ENCODE measurements at places on chromosomes 11 and 22.

GRCh38 chr22:19802001-19802893, 41.7 kb downstream of the TBX1 start:
- DNase-seq = no peak

DNA sequence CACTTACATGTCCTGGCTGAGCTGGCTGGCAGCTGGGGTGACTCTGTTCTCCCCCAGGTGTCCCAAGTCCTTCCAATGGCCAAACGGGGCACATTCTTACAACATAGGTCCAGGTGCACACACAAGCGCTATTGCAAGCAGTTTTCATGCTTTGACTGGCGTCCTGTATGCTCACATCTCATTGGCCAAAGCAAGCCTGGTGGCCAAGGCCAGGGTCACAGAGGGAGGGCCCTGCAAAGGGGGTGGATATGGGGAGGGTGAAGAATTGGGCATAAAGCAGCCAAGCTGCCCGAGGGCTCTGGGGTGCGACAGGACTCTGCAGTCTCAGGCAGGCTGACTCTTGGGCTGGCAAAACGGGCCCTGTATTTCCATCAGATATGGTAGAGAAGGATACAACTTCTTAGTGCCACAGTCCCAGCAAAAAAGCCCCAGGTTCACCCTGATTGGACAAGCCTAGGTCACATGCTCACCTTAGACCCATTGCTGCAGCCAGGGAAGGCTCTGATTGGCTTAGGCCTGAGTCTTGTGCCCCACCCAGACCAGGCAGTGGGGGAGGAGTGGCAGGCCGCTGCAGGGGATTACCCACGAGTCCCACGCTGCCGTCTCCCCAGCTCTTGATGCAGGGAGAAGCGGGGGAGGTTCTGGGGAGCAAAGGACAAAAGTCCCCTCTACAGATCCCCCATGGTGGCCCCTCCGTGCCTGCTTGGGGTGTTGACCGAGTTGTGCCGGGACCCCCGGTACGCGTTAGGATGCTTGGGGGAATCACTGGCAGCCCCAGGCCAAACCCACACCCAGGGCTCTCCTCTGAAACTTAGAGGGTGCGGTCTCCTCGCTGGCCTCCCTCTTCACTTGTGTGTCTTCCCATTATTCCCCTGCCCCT, 110.8 kb downstream of the ARHGAP8 start:
- no peak for DNase-seq

DNA sequence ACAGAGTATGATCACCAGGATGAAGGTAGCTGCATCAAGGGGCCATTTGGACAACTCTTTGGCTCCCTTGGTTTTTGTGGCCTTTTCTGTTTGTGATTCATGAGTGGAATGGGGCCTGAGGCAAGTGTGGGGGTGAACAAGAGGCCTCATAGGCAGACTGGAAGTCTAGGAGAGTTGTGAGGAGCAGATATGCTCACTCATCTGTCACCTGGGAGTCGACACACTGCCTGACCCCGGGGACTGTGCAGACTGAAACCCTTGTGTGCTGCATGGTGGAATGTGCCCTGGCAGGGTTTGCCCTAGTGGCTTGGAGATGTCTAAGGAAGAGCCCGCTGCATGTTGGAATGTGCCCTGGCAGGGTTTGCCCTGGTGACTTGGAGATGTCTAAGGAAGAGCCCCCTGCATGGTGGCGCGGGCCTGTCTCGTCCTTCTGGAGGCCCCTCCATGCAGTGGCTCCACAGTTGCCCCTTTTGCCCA, 60.0 kb downstream of the MED15 start:
- no peak for DNase-seq

- DNase-seq = peak; percentile 36
These were observed 1.0 kb upstream of the BRSK2 start for GRCh38 chr11:1388763-1389102.

DNA sequence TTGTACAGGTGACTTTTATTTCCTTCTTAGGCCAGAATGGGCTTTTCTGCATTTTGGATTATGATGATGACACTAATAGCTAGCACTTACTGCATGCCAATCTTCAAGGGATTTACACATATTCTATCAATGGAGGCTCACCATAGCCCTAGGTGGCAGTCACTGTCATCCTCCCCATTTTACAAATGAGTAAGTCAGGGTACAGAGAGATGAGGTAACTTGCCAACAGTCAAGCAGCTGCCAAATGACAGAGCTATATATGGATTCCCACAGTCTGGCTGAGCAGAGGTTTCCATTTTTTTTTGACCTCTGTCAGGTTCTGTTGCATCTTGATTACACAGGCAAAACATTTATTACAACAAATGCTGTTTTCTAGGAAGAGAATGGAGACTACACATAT, 23.8 kb upstream of the C11orf96 start:
- no peak for DNase-seq

DNA sequence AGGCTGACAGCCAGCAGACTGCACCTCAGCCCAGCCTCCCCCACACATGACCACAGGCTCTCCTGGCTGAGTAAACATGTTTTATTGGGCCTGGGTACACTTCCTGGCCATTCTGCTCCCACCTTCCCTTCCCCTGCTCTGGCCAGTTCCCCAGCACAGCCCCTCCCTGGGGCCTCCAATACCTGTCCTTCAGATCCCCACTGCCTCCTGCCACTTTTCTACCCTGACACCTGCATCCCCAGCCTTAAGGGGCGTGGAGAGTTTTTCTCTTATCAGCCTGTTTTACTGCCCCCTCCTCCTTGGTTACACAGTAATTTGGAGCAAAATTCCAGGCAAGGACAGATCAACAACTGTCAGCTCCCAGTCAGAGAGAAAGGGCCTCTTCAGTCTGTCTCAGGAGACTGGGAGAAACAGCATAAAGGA, at the start of gene ISX:
TSS of gene ISX (plus strand) at position 363 of the 423 bp plus-strand sequence. CDS start 930 bp downstream, outside the sequence.
- DNase-seq = no peak

DNA sequence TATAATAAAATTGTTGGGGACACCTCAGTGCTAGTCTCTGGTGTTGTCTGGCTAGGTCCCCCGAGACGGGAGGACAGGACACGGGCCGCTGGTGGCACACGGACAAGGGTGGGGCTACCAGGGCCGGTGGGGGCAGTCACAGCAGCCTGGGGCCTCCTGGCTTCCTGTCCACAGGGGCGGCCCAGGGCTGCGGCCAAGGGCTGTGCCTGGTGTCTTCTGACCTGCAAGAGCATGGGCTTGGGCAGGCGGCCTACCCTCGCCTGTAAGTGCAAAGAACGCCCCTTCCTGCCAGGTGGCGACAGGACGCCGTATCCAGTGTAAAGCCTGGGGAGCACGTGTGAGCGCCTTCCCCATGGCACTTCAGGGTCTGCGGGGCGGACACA, 3.6 kb downstream of the LRFN4 start:
- DNase-seq = no peak

- no peak for DNase-seq
These were observed 6.2 kb upstream of the CRYBB2 start for GRCh38 chr22:25213221-25213620.

- DNase-seq = no peak
These were observed 201.9 kb downstream of the DDX10 start for GRCh38 chr11:108866781-108867180.

- DNase-seq = no peak
These were observed 683 bp upstream of the SYTL2 start for GRCh38 chr11:85811624-85812023.

DNA sequence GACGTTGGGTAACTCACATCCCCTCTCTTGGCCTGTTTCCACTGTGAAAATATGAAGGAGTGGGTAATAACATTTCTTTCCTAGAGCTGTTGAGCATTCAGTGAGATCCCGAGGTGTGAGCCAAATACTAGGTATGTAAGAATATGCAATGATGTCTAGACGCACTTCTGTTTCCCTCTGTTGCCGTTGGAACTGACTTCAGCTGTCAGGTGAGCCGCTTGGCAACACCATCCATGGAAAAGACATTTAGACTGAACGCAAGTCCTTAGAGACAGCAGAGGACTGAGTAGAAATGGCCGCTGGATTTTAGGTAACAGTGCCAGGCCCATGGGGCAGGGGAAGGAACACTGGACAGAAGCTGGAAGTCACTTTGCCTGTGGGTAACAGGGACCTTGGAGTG, 29.5 kb upstream of the SHANK2 start:
- DNase-seq = no peak

GRCh38 chr11:14585438-14585837, 58.2 kb upstream of the PDE3B start:
- no peak for DNase-seq

- no peak for DNase-seq
These were observed 97.6 kb downstream of the SWAP70 start for GRCh38 chr11:9761441-9761945.

DNA sequence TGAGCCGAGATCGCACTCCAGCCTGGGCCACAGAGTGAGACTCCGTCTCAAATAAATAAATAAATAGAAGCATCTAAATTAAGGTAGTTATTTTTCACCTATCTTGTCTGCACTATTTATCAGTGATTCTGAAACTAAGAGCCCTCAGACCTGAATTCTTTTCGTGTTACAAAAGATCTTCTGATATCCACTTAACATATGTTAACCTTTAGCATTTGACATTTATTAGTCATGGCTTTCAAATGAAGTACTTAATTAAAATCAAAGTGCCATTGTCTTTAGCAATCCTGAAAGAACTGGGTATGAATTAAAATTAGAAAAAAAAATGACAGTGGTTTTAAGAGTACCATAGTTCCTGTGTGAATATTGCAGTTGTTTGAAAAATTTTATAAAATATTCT, 99.1 kb upstream of the TIMP3 start:
- DNase-seq = no peak

DNA sequence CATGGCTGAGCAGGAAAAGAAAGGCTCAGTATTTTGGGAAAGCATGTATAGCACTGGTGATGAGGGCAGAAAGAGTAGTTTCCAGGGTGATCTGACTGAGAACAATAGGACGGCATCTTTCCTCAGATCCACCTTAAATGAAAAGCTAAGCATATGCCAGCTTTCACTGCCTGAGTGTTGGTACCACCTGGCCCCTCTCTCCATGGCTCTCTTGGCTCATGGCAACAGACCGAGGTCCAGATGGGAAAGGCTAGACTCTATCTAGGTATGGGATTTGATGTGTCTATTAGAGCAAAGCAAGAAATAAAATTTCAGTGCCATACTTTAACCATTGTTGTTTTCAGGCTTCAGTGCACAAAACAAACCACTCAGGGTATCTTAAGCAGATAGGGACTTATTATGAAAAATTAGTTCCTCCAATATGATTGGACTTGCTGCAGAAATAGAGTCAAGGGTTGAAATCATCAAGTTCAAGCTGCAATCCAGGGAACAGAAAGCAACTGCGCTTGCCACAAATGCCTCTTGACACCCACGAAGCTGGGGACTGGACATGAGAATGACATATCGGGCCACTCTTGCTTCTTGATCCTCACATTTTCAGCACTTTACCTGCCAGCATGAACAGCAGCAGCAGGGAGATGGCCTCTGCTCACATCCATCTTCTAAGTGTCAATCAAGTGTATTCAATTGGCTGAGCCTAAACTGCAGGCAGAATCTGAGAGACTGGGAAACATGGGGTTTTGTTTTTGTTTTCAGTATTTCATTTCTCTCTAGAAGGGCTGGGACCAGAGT, 64.0 kb upstream of the SNX19 start:
- DNase-seq = no peak

GRCh38 chr22:19173047-19174035, 5.2 kb downstream of the SLC25A1 start:
- no peak for DNase-seq

- no peak for DNase-seq
These were observed 5.3 kb downstream of the C22orf39 start for GRCh38 chr22:19442166-19442565.

DNA sequence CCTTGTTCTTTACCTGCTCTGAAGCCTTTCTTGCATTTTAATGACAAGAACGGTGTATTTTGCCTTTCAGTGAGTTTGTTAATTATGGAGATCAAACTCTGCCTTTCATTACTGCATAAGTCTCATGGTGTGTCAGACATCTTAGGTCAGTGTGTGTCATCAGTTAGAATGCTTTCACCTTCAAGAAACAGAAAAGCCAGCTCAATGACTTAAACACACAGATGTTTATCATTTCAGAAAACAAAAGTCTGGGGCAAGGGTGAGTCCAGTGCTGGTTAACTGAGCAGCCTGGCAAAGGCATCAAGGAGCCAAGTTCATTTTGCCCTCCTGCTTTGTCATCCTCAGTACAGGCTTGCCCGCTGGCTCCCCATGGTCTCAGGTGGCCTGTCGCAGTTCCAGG, 54.5 kb downstream of the PACS1 start:
- DNase-seq = no peak

DNA sequence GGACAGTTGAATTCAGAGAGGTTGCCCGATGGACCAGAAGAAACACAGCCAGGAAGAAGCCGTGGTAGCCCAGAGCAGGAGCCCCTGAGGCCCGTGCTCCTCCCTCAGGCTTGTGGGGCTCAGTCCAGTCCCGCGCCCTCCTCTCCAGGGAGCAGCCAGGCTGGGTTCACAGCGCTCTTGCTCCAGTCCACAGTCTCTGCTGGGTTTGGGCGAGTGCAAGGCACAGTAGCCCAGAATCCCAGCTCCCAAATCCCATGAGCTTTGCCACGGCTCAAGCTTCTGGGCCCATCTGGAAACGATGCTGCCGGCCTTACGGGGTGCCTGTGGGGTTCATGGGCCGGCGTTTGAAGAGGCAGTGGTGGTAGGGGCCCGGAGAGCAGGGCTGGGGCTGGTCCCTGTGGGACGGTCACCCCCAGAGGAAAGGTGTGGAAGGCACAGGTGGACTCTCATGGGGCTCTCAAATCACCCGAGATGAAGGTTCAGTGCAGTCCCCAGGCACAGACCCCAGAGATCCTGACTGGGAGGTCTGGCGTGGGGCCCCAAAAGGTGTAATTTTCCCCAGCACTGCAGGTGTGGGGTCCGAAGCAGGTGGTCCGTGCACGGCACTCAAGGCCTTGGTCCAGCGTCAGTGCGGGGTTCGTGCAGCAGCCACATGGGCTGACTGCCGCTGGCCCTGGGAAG, 30.6 kb upstream of the ATXN10 start:
- no peak for DNase-seq

GRCh38 chr11:69670158-69670845, 4.9 kb downstream of the LTO1 start:
- DNase-seq = peak; percentile 97

GRCh38 chr11:65452806-65453490, 30.4 kb downstream of the NEAT1 start:
- DNase-seq = no peak

DNA sequence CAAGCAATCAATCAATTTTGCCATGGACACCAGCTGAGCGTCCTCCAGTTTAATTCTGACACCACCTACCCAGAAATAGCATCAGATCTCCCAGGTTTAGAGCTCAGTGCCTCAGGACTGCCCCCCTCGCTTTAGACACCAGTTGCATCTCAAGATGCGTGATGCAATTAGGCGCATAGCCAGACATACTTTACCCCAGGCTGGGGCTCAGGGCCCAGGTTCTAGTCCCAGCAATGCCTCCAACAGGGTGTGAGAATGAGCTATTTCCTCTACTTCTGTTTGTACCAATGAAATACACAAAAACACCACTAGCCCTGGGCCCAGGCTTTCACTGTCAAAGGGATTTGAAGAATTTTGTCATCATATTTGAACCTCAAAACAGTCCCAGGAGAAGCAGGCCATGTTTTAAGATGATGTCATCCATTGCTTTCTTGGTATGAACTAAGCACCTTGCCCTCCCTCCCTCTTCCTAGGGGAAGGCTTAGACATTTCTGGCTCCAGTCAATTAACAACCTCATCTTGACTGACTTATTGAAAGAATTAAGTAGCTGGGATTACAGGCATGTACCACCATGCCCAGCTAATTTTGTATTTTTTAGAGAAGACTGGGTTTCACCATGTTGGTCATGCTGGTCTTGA, 61.5 kb upstream of the INCENP start:
- DNase-seq = no peak

GRCh38 chr11:69310934-69311766, 17.2 kb downstream of the MYEOV start:
- no peak for DNase-seq
